ENCODE measurements at places on chromosomes 16 and 17.

- no peak for DNase-seq
Observed at GRCh38 chr16:64343061-64343819, 778.6 kb downstream of the CDH11 start.

- DNase-seq: no peak
Observed at GRCh38 chr17:42027961-42028790, 8.3 kb downstream of the NKIRAS2 start.

GRCh38 chr17:14121952-14122351, 52.6 kb downstream of the COX10 start:
- no peak for DNase-seq

DNA sequence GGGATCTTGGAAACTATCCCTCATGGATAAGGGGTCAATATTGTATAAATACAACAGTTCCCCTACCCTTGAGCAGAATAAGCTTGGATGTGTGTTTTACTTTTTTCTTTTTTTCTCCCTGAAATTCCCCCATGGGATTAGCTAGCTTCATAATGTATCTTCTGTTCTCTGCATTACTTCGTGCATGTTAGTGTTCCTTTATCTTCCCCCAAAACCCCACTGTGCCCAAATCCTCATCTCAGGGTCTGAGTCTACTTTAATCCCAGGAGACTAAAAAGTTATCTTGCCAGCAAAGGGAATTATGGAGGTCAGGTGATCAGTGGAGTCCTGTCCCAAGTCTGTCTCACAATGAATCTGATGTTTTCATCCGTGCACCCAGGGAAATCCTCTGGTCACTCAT, 217.5 kb upstream of the CNTNAP4 start:
- no peak for DNase-seq

- no peak for DNase-seq
Observed at GRCh38 chr17:34519282-34519681, 60.1 kb upstream of the TMEM132E start.

DNA sequence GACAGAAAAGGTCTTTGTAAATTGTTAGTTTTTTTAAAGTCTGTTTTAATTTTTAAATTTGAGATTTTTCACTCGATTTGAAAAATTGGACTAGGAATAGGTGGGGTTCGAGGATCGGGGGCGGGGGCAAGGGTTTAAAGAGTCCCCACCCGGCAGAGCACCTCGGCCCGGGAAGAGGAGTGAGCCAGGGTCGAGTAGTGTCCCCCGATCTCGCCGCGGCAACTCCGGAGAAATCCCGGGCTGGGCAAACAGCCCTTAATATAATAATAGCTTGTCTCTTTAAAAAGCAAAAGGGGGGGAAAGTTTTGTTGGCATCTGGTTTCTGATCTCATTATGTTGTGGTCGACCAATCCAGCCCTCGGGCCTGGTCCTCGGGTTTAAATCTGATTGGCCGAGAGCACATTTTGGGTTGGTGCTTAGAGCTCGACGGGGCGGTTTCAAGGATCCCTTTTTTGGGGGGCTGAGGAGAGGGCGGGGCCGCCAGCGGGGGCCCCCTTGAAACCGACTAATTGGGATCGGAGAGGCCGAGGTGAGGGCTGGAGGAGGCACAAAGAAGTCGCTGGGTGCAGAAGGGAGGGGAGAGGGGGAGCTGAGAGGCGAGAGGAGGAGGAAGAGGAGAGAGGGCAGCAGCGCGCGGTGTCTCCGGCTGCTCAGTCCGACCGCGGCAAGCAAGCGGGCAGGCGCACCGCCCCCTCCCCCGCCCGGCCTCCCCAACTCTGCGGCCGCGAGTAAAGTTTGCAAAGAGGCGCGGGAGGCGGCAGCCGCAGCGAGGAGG, at the start of gene FZD2:
FZD2 (plus strand) TSS at position 653 of the 775 bp plus-strand sequence. CDS start 205 bp downstream, outside the sequence.
- DNase-seq: peak; percentile 6

GRCh38 chr17:66570447-66571195, 264.3 kb upstream of the CACNG5 start:
- no peak for DNase-seq

- DNase-seq: no peak
Observed at GRCh38 chr16:79301051-79301450, 299.5 kb downstream of the MAF start.

DNA sequence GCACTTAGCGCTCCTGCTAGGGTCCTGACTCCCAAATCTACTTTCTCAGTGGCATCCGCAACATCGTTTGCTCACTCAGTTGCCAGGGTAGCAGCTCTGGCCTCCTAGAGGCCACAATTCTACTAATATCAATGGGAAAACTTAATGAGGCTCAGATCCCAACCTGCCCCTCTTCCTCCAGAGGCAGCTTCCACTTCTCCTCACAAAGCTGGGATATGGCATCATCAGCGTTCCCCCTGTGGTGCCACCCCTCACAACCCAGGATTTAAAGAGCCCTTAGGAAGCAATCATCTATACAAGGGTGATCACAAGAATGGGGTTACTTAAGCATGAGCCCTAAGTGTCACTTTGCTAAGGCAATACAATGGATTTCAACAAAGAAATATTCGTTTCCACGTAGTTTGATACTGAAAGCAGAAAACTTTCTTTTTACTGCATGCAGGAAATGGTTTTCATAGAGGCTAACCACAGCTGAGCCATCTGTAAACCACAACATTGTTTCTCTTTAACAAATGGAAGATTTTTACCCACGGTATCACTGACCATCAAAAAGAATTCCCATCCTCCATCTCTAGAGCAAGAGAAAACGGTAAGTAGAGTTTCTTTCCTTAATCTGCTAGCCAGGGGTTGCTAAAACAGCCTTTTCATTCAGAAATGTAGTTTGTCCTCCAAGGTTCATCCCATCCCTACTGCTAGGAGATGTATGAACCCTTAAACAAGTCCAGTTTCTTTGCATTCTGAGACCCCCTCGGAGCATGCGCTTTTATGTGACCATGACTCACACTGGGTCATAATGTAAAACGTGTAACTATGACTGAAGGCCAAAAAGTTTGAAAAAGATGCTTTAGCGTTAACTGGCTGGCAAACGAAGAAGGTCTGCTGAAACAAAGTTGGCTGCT, 68.3 kb upstream of the BCAR1 start:
- no peak for DNase-seq

- no peak for DNase-seq
Observed at GRCh38 chr17:38897671-38898290, 27.6 kb upstream of the LASP1NB start.

GRCh38 chr17:13646969-13647542, 45.3 kb upstream of the HS3ST3A1 start:
- DNase-seq: no peak

- no peak for DNase-seq
Observed at GRCh38 chr16:23156110-23156509, 6.9 kb upstream of the USP31 start.

All from T-cell (primary cell).